Right lung (tissue), 10 donors: ENCODE measurements at places on chromosomes 12 and 14. TPM values are rescaled to one million over a fixed set of nuclear protein-coding genes. Genes with fewer than 3 reads are reported as not detected.

Gene KCNC2
- 0.13 TPM for polyA plus RNA-seq

Gene ISM2
- not detected for polyA plus RNA-seq

Gene ESR2
- polyA plus RNA-seq = 1.2 TPM

Gene USP44
- 4.7 TPM for polyA plus RNA-seq

Gene RPL10L
- polyA plus RNA-seq = not detected

Gene SIX4
- 6.8 TPM for polyA plus RNA-seq

Gene OASL
- 0.21 TPM for polyA plus RNA-seq

GRCh38 chr14:22890416-22890815, 7.4 kb downstream of the REM2 start:
- no peak for DNase-seq

- peak; percentile 61 for DNase-seq
Observed at GRCh38 chr14:75088566-75089373, 19.3 kb downstream of the ZC2HC1C start.

GRCh38 chr14:22871224-22872032, at the start of gene LRP10:
TSS of gene LRP10 (plus strand) at chr14:22871740. CDS start at chr14:22872304, 564 bp downstream.
- DNase-seq = peak; percentile 91

GRCh38 chr14:97106166-97106565, 309.0 kb downstream of the VRK1 start:
- DNase-seq = no peak

DNA sequence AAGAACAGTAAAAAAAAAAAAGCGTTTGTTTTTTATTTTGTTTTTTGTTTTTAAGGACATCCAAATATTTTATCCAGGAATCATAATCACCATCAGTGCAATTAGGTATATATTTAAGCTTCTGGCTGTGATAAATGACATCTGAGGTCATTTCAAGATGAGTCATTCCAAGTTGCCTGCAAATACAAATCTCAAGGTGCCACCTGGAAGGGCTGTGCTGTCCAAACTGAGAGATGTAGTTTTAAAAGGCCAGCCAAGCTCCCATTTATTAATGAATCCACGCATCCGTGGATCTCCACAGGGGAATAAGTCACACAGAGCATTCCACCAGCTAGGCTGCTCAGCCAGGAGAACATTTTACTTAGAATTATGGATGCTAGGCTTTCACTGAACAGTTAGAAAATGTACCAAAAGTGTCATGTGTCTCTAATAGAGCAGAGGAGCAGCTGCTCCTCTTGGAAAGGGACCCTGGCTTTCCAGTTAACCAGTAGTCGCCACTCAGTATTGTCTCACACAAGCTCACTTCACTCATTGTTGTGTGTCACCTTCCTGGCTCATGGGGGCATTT, 1151.4 kb upstream of the TMEM132C start:
- DNase-seq = no peak

GRCh38 chr12:104582739-104583138, 126.0 kb downstream of the CHST11 start:
- no peak for DNase-seq

GRCh38 chr14:53356361-53357150, 203.4 kb upstream of the DDHD1 start:
- no peak for DNase-seq

GRCh38 chr12:104498211-104498801, 41.6 kb downstream of the CHST11 start:
- DNase-seq = no peak

- DNase-seq = no peak
Observed at GRCh38 chr14:31792726-31793125, 231.5 kb downstream of the NUBPL start.

GRCh38 chr12:124790650-124791400, 72.8 kb downstream of the SCARB1 start:
- no peak for DNase-seq

DNA sequence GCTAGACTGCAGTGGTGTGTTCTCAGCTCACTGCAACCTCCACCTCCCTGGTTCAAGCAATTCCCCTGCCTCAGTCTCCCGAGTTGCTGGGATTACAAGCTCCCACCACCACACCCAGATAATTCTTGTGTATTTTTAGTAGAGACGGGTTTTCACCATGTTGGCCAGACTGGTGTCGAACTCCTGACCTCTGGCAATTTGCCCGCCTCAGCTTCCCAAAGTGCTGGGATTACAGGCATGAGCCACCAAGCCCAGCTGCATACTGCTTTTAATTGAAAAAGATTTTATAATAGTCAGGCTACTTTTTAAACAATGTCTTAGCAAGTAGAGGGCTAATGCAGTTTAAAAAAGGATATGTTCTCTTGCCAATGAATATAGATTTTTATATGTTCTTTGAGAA, 668.9 kb downstream of the SLC6A15 start:
- no peak for DNase-seq

DNA sequence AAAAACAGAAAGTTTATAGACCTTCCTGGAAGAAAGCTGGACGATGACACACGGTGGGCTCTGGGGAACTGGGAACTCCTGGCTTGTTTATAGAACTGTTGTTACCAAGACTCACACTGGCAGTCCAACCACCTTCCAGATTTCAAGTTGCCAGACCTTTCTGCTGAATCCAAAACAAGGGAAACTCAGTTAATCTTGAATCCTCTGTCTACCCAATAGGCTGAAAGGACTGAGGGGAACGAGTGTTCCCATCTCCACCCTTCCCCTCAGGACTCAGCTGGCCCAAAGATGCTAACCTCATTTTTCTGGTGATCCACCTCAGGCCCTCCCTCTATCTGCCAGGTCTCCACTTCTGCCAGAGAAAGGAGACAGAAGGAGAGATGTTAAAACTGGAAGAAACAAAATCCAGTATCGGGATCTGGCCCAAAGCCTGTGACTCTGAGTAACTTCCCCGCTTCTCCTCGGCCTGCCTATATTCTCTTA, 231.4 kb downstream of the ANO2 start:
- DNase-seq = no peak

DNA sequence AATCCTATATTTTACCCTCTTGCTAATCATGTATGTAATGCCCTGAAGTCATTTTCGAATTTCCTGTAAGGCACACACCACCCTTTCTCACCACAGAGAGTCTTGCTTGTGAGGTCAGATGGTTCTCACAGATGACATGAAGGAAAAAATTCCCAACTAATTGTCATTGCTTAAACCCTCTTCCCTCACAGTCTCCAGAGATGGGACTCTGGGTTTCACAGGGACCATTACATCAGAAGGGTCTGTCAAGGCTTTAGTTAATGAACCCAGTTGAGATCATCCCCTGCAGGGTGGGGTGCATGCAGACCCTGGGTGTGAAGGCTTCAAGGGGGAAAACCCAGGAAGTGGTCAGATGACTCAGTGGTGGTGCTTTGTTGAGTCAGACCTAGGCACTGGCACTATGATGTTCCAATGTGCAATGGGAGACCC, 229.6 kb downstream of the BCAT1 start:
- DNase-seq = no peak

DNA sequence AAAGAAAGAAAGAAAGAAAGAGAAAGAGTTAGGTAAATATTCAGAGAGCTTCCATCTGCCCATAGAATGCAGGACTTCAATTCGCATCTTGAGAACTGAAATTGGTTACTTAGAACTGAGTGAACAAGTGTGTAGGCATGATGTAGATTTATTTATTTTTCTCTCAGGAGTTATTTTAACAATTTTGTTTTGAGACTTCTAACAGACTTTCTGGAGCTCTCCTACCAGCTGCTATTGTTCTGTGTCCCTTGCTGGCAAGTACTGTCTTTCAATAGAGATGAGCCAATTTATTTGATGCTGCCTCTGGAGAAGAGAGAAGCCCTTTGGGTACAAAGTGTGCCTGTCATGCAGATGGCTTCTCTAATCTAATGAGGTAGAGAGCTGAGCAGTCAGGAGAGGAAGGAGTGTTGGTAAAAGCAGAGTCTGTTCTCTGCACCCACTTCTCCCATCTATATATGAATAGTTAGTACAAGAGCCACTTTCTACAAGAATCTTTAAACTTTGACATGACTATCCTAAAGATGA, 67.0 kb downstream of the SYT1 start:
- no peak for DNase-seq

DNA sequence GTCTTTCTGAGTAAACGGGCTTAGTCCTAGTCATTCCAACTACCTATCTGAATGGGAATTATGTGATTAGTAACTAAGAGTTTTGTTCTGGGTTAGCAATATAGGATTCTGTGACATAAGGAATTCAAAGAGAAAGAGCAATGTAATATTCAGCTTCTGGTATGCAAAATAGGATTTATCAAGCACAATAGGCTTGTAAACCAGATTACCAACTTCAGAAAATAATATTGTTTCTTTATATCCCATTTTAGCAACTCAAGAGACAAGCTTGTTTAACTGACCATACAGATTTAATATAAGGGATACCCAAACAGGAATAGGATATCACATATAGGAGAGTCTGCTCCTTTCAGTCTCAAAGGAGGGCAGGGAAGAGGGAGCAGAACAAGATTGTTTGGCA, 240.9 kb downstream of the CEP128 start:
- no peak for DNase-seq

DNA sequence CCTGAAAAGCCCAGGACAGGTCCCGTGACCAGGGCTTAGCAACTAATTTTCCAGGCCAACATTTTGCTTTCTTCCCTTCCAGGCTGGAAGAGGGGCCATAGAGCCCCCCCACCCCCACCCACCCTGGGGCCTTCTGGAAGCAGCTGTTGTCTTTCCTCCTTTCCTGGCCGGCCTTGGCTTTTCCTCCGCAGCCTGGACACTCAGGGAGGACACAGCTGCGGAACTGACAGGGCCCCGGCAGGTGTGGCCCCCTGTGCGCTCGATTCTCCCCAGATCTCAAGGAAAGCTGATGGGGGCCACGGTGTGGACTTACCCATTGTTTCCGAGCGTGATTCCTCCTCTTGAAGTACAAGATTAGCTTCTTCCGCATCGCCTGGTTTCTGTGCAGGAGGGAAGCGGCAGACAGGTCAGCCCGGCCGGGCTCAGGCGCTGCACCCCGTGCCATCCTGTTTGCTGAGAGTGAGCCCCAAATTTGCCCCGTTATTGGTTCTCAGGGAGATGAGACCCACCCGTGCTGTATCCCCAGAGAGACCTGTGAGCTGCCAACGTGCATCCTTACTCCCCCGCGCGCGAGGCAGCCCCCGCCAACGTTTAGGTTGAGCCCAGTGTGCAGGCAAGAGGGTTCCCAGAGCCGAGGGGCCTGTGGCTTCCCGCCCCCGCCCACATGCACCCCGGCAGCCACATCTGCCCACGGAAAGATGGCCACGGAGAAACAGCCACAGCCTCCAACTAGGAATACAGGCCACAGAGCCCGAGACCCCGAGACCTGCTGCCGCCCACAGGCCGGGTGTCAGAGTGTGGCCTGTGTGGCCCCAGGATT, 129.6 kb downstream of the NCOR2 start:
- DNase-seq = no peak

DNA sequence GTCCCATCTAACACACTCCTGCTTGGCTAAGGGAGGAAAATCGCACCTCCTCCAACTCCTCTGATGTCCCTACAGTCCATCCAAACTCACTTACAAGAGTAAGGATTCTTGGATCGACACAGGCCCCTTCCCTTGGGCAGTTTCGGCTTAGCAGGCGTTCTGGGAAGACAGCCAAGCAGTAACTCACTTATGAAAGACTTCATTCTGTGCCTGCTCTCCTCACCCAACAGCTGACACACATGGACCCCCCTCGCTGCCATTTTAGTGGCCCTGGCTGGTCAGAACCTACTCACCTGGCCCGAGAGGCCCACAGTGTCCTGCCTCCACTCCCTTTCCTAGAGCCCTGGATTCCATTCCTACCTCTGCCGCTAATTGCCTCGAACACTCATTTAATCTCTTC, 52.3 kb upstream of the BCL2L14 start:
- DNase-seq = peak; percentile 29

DNA sequence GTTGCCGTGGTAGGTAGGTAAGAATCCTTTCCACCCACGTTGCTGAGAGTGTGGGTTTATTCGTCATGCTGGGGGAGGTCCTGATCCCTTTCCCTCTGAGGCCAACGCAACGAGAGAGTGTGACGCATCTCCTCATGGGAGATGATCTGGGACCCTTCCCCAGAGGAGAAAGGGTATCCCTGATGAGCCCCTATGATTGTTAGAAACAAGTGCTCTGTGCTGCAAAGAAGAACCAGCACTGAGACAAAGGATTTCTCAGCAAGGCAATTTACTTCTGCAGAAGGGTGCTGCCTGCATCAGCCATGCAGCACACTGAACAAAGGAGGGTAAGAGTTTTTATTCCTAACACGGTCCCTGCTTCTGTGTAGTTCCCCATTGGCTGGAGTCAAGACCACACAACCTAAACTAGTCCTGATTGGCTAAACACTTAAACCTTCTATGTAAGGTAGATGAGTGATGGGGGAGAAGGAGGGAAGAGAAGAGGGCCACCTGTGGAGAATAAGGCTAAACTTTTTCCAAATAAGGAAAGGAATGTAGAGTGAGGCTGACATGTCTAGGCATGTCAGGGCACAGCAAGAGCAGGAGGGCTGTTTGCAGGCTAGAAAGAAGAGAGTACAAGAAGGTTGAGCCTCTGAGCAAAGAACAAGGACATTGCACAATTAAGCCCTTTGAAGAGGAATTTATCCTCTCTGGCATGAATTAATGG, 21.3 kb downstream of the CLEC2A start:
- DNase-seq = no peak

- no peak for DNase-seq
Observed at GRCh38 chr12:132453361-132454192, 36.4 kb upstream of the FBRSL1 start.

DNA sequence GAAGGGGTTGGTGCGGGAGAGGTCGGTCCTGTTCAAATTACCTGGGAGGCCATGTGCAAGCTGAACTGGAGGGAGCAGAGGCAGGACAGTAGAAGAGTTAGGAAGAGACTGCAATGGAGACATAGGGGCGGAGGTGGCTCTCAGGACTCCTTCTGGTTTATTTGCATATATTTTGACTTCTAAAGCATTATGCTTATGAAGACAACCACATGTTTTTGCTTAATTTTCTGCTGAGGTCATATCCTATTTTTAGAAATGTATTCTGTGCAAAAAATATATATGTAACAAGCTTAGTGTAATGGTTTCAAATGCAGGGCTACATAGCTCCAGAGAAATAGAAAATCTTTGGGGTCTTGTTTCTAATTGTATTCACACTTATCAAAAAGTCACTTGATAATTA, 137.0 kb upstream of the MDM1 start:
- DNase-seq = no peak

- DNase-seq = no peak
Observed at GRCh38 chr14:90451961-90452360, 55.1 kb downstream of the CALM1 start.
